NCI-H2081 (cell line): ENCODE measurements at places on chromosomes 3 and 15.

GRCh38 chr3:124882816-124883747 lies 4.1 kb downstream of the ITGB5 start:
- DNase-seq = no peak

DNA sequence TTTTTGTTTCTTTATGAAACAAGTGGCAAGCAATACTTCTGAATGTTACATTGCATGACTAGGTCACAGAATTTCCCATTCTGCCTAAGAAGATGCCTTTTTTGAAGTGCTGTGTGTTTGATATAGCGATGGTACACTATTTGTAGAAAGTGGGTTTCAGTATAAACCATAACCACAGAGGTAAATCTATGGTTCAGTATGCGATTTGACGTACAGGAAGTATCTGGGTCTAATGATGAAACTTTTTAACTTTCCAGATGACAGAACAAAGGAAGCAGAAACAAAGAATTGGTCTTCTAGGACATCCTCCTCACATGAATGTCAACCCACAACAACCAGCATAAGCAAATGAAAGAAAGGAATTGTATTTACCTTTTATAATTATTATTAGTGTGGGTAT lies 133.4 kb upstream of the BHLHE40 start:
- no peak for DNase-seq

GRCh38 chr15:44593042-44593736 lies 56.2 kb downstream of the EIF3J start:
- DNase-seq = no peak

DNA sequence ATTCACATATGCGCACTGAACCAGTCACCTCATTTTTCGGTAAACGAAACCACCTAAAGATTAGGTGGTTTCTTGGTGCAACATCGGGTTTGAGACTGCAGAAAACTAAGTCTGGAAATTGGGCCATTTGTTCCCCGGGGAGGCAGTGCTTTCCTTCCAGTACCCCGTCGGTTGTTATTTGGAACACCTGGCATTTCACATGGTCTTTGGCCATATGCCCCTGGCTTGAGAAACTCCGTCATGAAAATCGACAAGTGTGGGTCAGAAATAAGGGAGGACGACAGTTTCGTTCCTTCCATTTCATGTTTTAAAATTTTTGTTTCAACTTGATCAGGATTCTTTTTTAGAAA lies 544 bp upstream of the GATM start:
- no peak for DNase-seq

GRCh38 chr3:166837535-166837934 lies 542.6 kb downstream of the ZBBX start:
- peak; percentile 39 for DNase-seq

DNA sequence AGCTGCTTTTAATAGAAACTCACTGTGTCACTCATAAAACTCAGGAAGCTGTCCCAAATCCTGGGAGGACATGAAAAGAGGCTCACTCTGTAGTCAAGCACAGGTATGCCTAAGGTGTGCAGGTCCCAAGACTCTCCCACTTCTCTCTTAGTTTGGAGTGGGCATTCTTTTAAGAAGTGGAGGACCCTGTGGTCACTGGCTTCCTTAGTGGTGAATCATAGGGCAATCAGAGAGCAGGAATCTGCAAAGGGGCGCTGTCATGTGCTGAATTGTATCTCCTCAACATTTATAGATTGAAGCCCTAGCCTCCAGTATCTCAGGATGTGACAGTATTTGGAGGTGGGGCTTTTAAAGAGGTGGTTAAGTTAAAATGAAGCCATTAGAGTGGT lies 47.2 kb upstream of the ZBTB38 start:
- no peak for DNase-seq

- no peak for DNase-seq
Observed at GRCh38 chr15:96186105-96186504, 144.4 kb upstream of the NR2F2 start.

- no peak for DNase-seq
Observed at GRCh38 chr3:13065727-13066126, 7.5 kb downstream of the IQSEC1 start.

- DNase-seq = no peak
Observed at GRCh38 chr3:42101481-42101880, 10.3 kb downstream of the TRAK1 start.

DNA sequence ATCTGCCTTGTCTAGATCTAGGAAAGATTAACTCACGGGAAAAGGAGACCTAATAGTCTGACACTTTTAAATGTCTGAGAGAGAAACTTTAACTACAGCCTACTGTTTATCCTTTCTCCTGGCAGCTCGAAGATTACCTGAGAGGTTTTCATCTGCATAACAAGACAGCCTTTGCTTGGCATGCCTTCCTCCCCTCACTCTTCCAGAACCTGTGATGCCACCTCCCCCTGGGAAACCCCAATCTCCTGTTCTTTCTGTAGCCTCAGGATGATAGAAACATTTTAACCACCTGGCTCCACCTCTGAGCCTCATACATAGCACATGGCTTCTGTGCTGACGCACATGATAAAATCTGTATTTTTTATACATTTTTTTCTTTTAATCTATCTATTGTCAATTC lies 420.8 kb downstream of the CNTN6 start:
- no peak for DNase-seq

DNA sequence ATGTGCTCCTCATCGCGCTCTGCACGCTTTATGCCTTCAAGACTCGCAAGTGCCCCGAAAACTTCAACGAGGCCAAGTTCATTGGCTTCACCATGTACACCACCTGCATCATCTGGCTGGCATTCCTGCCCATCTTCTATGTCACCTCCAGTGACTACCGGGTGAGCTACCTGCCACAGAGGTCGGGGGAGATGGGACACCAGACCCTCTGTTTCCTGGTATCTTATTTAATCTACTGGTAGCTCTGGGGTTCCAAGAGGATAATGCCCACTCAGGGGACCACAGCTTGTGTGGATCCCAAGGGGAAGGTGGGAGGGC lies 9.1 kb downstream of the GRM2 start:
- DNase-seq = no peak

GRCh38 chr3:38458796-38459498 lies 5.3 kb downstream of the ACVR2B start:
- DNase-seq = no peak

- no peak for DNase-seq
Observed at GRCh38 chr3:13202744-13203397, 129.6 kb upstream of the IQSEC1 start.

DNA sequence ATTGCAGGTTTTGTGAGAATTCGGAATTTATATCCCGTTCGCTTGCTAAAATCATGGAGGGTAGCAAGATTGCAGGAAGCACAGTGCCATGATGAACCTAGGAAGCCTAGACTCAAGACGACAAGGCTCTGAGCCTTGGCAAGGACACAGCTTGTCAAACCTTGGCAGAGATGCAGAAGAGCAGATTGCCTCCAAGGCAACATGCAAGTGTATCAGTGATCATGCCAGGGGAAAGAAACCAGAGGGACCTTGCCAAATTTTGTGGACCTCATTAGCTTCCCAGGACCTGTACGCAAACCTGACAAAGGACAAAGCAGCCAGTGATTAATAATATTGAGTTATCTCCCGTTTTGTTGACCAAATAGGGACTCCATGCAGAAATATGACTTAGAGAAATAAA lies 159.7 kb downstream of the GOLIM4 start:
- peak; percentile 59 for DNase-seq

GRCh38 chr3:69890691-69891090 lies 108.8 kb upstream of the SAMMSON start:
- no peak for DNase-seq

- no peak for DNase-seq
Observed at GRCh38 chr3:49966233-49966942, 26.4 kb downstream of the RBM6 start.

- DNase-seq = no peak
Observed at GRCh38 chr3:38992117-38992760, 59.5 kb downstream of the SCN11A start.

GRCh38 chr3:189962466-189962865 lies 158.2 kb downstream of the P3H2 start:
- DNase-seq = no peak

DNA sequence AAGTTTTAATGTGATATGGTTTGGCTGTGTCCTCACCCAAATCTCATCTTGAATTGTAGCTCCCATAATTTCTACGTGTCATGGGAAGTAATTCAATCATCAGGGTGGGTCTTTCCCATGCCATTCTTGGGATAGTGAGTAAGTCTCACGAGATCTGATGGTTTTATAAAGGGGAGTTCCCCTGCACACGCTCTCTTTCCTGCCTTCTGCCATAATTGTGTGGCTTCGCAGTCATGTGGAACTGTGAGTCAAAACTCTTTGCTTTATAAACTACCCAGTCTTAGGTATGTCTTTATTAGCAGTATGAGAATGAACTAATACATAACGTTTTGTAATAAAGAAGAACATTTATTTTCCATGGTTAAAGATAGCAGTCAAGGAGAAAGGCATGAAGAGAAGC lies 39.2 kb upstream of the GOLIM4 start:
- DNase-seq = no peak

DNA sequence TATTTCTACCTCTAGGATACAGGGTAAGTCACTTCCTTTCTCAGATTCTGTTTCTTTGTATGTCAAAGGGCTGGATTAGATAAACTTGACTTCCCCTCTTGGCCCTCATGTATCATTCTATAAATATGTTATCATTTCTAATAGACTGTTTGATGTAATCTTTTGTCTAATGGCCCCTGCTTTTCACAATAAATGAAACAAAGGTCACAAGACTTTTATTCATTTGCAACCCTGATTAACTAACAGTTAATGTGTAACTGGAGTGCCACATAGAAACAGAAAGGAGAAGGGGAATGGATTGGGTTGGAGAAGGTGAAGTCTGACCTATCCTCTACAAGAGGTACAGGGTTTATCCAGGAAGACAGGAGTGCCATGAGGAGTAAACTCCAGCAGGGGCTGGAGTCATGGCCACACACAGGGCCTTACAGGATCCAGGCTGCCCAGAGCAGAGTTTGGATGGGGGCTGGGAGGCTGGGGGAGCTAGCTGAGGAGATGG lies 8.0 kb upstream of the B3GNT5 start:
- DNase-seq = no peak

DNA sequence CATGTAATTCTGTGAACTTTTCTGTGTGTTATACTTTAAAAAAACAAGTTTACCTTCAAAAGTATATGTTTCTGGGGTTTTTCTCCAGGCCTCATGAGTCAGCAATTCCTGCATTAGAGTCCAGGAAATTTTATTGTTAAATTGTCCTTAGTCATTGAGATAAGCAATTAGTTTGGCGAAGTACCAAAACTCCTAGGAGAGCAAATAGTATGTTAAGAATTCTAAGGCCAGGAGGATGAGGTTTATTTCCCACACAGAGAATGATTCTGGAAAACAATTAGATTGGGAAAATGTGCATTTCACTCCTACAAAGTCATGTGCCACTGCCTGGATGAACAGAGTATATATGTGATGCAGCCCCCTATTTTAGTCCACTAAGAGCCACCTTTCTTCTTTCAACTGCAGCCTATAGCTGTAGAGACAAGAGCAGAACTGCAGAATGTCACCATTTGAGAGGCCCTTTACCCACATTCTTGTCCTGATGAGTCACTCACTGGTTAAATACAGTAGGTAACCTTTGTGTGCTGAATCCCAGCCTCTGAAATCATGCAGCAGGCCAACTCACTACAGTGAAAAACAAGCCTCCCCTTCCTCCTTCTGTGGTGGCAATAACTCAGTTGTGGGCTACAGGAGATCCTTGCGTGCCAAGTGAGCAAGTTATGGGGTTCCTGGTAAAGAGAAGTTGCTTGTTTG lies 452.8 kb upstream of the THBS1 start:
- peak; percentile 47 for DNase-seq

GRCh38 chr3:43704697-43705096 lies 14.0 kb downstream of the ABHD5 start:
- DNase-seq = no peak

- DNase-seq = no peak
Observed at GRCh38 chr3:6120786-6121185, 740.1 kb upstream of the GRM7 start.

DNA sequence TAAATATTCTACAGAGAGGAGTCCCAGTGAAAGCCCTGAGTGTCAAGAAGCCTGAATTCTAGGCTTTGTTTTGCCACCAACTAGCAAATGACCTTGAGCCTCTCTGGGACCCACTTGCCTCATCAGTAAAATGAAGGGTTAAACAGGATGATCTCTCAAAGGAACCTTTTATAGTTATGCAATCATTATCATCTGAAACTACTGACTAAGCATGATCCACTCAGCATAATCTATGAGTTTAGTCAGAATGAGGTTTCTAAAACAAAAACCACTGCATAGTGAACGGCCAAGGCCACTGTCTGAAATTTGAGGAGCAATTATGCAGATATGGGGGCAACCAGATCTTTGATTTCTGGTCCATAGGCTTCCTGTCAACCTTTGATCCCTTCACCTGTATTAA lies 319.0 kb downstream of the MECOM start:
- DNase-seq = no peak

DNA sequence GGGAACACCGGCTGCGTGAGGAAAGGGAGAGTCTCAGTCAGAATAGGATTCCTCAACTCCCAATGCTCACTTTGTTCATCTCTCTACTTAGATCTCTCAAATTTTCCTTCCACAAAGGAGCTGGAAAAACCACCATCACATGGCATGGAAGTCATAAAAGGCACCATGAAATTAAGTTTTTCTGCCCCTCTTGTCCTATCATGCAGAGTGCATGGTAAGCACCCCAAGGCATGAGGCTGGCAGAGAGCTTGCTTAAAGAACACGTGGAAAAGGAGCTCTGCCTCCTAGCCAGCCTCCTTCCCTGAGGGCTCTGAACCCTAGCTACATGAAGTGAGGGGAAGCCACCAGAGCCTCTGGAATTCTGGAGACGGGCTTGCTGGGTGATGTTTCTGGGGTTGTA lies 17.8 kb downstream of the STIMATE start:
- no peak for DNase-seq

DNA sequence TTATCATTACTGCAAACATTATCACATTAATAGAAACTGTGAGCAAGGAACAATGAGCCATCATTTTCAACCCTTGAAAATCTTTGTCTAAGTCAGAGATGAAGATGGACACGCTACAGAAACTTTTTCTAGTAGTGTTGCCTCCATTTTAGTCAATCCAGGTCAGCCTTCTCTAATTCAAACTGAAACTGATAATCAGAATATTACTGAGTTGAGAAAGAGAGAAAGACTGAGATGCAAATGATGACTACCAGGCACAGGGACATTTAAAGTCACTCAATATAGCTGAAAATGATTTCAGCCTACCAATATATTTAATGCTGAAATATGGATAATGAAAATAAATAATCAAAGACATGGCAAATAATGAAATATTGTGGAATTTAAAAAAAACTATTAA lies 261.4 kb downstream of the GBE1 start:
- no peak for DNase-seq

- no peak for DNase-seq
Observed at GRCh38 chr3:143826296-143826695, 22.0 kb downstream of the SLC9A9 start.

- no peak for DNase-seq
Observed at GRCh38 chr3:120764206-120764605, 21.7 kb downstream of the GTF2E1 start.
